ENCODE measurements at places on chromosomes 16 and 17.

DNA sequence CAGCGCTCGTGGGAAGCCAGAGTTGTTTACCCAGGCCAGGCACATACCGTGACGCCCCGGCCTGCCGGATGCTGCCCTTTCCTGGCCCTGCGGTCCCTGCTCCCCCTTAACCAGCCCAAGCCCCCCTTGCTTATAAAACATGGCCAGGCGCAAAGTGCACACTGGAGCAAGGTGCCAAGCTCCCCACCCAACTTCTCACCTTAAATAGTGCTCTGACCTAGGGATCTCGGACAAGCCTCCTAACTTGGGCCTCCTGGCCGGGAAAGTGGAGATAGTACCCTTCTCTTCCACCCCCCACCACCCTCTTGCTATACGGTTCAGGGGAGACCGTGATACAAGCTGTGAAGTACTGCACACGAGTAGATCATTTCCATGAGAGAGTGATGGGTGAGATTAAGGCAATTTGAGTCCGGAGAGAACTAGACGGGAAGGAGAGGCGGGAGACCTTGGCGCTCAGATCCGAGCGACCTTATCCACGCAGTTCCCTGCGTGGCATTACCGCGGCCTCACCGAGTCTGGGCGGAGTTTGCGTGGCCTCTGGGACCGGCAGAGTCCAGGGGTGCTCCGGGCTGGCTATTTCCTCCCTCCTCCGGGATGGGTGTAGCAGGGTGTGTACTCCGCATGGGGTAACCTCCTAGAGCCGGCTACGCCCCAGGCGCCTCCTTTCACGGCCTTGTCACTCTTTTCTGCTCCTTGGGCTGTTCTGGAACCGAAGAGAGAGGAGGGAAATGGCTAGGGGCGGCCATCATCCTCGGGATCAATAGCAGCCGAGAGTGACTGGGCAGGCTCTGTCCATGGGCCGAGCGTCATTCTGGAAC lies 4.4 kb upstream of the LHX1 start:
- no peak for DNase-seq

DNA sequence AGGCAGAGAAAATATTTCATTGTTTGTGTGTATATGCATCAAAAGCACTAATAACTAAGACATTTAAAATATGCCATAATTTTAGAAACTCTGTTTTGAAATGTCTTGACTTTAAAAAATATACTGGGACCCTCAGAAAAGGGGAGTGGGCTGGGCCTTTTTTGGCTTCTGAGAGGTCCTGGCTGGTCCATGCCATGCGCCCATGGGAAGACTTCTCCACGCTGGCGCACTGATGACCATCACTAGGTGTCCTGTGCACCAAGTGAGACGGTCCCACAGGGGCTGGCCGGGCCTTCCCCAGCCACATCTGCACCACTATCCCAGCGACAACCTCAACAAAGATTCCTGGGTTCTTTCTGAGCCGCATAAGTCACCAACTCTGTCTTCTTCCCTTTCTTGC lies 27.0 kb upstream of the WFIKKN2 start:
- DNase-seq: no peak

- no peak for DNase-seq
Observed at GRCh38 chr16:74871608-74872007, 97.0 kb upstream of the FA2H start.

DNA sequence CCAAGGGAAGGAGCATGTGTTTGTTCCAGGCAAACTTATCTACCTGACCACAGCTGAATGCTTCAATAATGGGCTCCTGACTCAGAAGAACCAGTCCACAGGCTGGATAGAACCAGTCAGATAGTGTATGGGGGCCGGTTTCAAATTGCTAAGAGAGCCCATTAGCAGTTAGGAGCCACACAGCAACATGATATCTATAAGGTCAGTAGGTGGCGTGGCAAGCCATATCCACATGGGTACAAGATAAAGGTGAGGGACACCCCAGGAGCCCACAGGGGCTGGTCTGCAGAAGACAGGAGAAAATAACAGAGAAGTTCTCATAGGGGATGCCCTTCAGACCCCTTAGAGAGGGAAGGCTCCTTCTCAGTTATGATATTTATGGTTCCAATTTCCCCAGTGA lies 31.6 kb upstream of the CDRT15 start:
- no peak for DNase-seq

DNA sequence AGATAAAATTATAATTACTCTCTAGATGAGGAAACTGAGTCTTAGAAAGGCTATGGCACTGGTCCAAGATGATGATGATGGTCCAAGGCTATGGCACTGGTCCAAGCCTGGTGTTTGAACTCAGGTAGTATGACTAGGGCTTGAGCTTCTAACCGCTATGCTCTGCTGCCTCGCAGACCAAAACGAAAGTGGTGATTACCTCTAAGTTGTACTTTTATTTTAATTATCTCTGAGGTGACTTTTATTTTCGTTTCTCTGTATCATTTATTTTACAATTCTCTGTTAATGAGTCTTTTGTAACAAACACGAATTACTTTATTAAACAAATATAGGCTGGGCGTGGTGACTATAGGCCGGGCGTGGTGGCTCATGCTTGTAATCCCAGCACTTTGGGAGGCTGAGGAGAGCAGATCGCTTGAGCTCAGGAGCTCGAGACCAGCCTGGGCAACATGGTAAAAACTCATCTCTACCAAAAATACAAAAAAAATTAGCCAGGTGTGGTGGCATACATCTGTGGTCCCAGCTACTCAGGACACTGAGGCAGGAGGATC lies 5.6 kb downstream of the REXO5 start:
- no peak for DNase-seq

- DNase-seq: no peak
Observed at GRCh38 chr17:50273654-50274040, 619 bp upstream of the TMEM92 start.

DNA sequence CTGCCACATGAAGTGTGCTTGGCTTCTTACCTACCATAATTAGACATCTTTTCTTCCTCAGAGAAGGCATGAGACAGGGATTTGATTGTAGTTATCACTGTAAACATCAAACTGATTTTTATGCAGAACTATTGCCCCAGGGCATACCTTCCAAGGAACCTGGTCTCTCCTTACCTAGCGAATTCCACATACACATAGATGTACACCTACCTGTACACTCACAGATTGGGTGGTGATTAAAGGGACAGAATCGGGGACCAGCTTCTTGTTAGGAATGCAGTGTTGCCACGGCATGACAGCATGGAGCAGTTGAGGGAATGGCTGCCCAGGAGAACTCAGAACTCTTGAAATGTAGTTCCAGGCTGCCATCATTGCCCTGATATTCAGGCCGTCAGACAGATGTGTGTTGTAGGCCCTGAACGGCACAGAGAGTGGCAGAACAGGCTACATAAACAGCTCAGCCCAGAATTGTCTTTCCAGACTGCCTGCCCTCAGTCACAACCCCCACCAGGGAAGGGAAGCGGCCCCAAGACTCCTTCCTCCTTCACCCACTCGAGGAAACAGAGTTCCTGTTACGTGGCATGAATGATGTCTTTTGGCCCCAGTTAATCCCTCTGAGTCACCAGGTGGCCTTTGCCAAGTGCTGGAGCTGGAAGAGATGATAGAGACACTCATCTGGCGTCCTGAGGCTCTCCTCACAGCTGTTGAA lies 17.8 kb upstream of the NAGLU start:
- DNase-seq: no peak

GRCh38 chr16:48608871-48609651 lies 919 bp downstream of the N4BP1 start:
- DNase-seq: peak; percentile 57

DNA sequence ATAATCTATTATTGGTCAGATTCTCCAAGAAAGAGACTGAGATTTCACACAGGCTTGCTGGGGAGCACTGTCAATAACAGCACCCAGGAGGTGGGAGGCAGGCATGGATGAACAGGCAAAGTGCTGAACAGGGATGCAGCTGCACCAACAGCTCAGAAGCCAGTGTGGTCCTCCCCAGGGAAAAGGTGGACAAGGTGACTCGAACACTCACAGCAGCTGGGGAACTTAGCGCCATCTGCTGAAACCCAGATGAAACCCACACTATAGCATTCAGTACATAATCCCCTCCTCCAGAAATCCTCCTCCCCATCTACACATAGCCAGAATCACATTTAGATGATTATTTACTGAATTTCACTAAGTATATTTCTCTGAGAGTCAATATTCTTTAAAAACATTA lies 255.2 kb upstream of the WSB1 start:
- no peak for DNase-seq

DNA sequence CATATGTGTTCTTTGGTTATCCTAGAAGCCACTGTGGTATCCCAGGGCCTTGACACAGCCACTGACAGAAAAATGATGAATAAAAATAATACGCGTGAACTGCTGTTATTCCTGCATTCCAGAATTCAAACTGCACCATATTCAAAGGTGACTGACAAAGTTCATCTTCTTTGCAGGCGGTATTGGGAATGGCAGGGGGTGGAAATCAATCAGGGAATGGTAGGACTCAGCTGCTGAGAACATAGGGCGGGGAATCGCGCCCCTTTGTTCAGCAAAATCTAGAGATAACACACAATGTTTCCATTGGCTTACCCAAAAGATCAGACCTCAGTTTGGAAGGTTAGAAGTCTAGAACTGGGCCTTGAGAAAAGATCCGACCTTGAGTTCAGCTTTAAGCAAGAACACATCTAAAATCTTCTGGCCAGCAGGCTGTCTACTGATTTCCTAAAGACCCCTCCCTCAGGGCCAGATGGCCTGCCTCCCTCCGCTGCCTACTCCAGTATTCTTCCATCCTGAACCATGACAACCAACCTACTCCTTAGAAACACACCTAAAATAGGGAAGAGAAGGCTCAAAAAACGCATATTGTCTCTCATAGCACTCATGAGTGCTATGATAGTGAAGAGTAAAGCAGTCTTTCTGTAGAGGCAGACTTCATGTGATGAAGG lies 34.1 kb downstream of the CDK5R1 start:
- no peak for DNase-seq

GRCh38 chr17:35080536-35080935 lies 17.0 kb upstream of the RFFL start:
- no peak for DNase-seq

DNA sequence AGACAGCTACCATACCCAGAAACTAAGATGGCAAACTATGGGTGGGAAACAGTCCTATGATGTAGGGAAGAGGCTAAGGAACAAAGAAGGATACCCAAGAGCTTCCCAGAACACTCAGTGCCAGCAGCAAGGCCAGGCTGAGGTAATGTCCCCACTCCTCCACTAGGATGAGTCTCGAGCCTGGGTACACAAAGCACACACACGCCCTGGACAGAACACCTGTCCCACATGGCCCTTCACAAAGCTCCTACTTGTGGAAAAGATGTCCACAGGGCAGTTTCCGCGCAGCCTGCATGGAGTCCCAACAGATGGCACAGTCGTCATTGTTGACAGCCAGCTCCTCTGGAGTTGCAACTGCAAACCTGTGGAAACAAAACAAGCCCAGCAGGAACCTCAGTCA lies 23.9 kb downstream of the AMFR start:
- DNase-seq: no peak

- DNase-seq: no peak
Observed at GRCh38 chr17:40431231-40431602, 12.0 kb upstream of the IGFBP4 start.

DNA sequence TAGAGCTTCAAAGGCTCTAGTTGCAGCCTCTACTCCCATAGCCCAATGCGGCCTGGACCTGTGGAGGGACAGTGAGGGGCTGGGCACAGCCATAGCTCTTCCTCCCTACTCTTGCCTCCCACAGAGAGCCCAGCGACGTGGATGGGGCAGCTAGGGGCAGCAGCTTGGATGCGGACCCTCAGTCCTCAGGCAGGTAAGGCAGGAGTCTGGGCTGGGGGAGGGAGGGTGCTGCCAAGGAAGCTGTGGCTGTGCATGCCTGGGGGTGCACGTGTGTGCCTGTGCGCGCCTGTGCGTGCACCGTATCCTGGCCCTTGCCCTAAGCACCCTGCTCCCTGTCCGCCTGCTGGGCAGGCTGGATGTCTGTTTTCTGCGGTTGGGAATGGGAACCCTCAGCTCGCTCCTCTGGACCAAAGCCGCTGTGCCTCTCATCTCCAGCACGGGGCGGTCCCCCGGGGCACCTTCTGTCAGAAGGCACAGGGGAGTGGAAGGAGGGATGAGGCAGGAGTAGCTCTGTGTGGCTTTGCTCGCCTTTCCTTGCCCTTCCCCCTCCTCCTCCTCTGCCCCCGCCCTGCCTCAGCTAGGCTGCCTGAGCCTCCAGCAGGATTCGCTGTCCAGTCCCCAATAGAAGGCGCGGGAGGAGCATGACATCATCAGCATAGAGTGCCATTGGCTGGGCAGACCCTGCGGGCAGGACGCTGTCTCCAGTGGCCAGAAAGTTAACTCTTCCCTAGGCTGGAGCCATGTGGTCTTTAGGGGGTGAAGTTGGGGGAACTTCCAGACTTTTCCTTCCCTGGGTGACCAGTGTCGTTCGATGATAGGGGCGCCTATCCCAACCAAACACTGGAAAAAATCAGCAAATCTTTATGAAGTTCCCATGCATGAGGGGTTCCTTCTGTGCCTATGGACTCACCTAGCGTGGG lies 797 bp downstream of the PRCD start:
- no peak for DNase-seq

DNA sequence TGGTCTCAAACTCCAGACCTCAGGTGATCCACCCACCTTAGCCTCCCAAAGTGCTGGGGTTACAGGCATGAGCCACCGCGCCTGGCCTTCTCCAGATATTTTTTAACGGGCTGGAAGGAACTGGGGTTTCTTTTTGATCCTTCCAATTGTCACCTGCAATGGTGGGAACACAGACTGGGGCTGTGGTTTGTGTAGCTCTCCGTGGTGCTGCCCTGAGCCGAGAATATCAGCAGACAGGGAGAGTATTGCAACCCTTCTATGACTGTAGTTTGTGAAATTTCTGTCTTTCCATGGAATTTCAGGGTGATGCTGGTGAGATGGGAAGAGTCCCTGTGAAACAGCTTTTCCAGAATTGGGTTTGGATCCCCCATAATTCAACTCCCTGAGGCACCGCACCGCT lies 263.5 kb downstream of the ENGASE start:
- DNase-seq: no peak

DNA sequence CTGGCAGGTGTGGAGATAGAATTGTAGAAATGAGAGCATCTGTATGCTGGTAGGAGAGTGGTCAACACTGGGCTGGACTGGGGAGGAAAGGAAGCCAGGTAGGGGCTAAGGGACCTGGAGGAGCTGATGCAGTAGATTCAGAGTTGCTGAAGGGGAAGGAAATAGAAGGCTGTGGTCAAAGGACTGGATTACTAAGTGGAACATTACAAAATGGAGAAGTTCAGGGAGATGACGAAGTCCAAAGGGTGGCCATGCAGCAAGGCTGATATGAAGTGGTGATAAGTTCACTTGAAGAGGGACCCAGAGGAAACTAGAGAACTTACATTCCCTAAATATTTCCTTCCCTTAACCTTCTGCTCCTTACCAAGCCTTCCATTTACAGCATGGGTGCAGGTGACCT lies 8.6 kb upstream of the CCL2 start:
- DNase-seq: no peak

- no peak for DNase-seq
Observed at GRCh38 chr17:35287286-35287811, 44.5 kb downstream of the SLFN5 start.

GRCh38 chr16:78045865-78046581 lies 23.7 kb downstream of the CLEC3A start:
- DNase-seq: peak; percentile 43

- DNase-seq: no peak
Observed at GRCh38 chr17:8384801-8385378, 1.9 kb upstream of the RPL26 start.

GRCh38 chr17:14341866-14342265 lies 41.0 kb downstream of the HS3ST3B1 start:
- no peak for DNase-seq

Data from activated T-cell treated with anti-CD3 and anti-CD28 coated beads, Interleukin-2, amount 50 U/mL, for 72 hours (primary cell).